ENCODE measurements at places on chromosomes 3 and 15.

DNA sequence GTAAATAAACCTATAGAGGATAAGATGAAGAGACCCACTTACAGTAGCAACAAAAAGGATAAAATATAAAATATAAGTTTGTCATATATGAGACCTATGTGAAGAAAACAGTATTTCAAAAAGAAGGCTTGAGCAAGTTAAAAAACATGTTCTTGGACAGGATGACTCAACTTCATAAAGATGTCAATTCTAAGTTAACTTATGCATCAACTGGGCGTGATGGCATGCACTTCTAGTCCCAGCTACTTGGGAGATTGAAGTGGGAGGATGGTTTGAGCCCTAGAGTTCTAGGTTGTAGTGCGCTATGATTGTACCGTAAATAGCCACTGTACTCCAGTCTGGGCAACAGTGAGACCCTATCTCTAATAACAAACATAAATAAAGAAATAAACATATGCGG, 59.7 kb downstream of the PDCD6IP start:
- no peak for DNase-seq

- no peak for DNase-seq
Observed at GRCh38 chr3:157333551-157333991, 103.1 kb upstream of the PTX3 start.

GRCh38 chr3:112088944-112089343, 2.8 kb downstream of the C3orf52 start:
- DNase-seq: no peak

DNA sequence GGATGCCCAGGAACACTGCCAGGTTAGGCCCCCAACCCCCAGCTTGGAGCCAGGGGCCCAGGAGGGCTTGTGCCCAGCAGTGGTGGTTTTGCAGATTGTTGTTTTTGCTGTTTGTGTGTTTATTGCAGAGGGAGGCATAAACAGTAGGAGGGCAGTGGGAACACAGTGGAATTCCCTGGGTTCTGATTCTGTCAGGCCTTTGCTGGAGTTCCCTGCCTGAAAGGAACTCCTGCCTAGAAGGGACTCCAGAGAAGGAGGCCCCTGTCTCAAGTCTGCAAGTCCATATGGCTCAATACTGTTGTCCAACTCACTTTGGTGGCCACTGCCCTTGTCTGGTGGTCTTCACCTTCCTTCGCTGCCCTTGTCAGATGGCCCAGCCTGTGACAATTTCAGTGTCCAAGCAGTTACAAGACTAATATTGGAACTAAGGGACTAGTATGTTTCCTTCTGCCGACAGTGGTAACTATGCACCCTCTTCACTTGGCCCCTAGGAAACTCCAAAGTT, 47.4 kb upstream of the RAB6B start:
- no peak for DNase-seq

DNA sequence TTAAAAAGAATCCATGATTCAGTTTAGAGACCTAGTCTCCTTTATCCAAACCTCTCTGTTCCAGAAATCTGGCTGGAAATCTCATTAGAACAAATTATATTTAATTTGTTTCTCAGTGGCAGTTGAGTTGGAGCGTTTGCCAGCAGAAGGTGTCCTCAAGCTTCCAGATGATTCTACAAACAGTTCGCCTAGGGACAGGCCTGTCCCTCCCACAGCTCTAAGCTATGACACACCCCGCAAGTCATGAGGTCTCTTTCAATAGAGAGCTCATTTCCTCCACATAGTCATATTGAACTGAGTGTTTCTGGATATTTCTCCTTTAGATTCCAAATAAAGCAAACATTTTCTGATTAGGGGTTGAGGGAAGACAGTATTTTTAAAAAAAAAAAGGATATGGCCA, 230.3 kb downstream of the ATP8B4 start:
- DNase-seq: no peak

DNA sequence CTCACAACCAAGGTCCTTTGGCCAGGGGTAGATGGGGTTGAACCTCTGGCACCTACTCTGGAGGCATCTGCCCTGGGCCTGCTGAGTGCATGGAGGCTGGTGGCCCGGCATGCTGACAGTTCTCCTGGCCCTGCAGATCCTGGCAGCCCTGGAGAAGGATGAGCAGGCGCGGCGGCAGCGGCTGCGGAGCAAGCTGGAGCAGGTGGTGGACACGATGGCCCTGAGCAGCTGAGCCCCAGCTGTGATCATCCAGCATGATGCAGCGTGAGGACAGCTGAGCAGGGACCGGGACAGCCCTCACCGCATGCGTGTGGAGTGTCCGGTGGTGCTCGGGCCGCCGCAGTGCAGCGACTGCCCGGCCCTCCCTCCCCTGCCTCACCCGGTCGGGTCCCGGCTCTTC, 50.9 kb downstream of the PLXNA1 start:
- no peak for DNase-seq

DNA sequence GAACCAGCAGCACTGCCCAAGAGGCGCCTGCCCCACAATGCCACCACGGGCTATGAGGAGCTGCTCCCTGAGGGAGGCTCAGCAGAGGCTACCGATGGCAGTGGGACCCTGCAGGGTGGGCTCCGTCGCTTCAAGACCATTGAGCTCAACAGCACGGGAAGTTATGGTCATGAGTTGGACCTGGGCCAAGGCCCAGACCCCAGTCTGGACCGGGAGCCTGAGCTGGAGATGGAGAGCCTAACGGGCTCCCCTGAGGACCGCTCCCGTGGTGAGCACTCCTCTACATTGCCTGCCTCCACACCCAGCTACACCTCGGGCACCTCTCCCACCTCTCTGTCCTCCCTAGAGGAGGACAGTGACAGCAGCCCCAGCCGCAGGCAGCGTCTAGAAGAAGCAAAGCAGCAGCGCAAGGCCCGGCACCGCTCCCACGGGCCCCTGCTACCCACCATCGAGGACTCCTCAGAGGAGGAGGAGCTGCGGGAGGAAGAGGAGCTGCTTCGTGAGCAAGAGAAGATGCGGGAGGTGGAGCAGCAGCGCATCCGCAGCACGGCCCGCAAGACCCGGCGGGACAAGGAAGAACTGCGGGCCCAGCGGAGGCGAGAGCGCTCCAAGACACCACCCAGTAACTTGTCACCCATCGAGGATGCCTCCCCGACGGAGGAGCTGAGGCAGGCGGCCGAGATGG, 21.8 kb upstream of the APEH start:
- DNase-seq: no peak

- no peak for DNase-seq
Observed at GRCh38 chr15:65666257-65666656, 44.5 kb downstream of the SLC24A1 start.

DNA sequence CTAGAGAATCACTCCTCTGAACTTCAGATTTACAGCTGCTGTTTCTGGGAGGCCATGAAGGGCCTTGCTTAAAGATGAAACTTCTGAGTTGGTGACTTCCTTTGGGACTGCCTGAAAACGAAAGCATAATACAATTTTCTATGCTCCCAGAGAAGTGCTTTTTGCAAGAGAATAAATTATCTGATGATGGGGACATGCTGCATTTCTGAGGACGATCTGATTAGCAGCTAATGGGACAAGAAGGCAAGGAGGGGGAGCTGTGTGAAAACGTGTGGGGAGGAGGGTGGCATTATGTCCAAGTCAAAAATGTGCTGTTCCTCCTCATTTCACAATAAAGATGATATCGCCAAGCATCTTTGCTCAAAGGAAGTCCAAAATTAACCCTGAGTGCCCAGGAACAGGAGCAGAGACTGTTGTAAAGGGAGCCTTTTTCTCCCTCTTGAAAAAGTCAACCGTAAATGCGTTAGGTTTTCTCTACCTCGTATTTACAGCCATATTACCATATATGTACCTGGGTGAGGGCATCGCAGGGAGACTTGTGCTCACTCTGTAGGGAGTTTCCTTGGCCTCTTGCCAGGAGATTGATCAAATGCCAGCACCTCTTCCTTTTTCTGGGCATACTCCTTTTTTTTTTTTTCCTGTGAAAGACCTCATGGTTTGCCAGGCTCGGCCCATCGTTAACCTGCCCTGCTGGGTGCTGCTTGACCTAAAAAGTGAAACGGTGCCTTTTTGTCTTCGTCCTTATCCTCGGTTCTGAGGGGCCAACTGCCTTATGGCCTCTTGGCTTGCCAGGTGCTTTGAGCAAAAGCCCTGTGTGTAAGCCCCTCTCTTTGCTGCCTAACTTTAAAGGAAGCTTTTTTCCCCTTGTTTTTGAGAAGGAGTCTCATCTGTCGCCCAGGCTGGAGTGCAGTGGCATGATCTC, 11.5 kb downstream of the ITPR1 start:
- no peak for DNase-seq

- DNase-seq: no peak
Observed at GRCh38 chr15:38671675-38672254, 107.2 kb upstream of the RASGRP1 start.

- no peak for DNase-seq
Observed at GRCh38 chr15:81166636-81167305, 29.9 kb upstream of the IL16 start.

GRCh38 chr15:52093539-52094510, 18.8 kb downstream of the BCL2L10 start:
- DNase-seq: no peak

DNA sequence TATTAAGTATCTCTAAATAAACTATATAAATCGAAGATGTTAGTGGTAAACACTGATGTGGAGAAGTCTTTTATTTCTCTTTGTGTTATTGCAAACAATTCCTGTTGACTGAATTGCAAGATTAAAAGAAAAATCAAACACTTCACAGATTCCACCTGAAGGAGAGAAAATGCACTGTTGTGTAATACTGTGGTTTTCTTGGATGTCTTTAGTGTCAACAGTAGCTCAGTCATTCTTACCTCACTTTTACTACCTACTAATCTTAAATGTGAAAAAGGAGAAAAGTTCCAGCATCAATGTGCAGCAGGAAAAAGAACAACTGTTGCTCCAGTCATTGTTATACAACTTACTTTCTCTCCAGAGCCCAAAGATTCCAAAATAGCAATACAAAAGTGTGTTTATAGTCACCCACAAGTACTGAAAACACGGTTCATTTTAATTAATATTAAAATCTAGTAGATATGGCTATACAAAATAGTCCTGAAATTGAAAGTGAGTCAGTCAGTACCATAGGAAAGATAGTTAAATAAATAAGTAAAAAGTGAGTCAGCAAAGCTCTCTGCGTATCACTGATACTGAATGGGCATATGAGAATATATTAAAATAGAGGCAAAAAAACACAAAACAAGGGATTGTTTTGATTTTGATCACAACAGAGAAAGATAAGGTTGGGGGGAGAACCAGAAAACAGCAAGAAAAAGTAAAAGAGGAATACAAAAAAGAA, 90.5 kb upstream of the CSPG5 start:
- no peak for DNase-seq

DNA sequence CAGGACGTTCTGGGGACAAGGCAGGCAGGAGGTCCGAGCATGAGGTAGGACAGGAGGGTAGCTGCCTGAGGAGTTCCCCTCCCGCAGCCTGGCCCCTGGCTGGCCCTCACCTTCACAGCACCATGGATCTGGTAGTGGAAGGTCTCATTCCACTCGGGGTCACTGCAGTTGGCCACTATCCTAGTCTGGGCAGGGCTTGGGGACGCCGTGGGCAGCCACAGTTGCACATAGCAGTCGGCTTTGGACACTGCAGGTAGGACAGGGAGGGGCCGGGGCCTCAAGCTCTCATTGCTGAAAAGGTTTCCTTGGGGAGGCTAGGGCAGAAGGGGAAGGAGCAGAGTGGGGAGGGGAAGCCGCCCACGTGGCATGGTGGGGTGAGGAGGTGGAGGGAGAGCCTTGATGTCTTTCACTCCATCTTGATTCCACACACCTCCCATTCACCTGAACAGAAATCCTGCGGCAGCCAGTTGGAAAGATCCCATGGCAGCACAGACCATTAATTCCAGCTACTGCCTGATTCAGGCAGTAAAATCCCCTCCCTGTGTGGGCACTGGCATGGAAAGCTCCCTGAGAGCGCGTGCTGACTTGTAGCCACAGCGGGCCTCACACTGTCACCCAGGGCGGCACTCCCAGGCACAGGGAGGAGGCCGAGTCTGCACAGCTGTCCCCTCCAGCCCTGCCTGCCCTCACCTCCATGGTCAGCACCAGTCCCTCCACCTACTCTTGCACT, 2.1 kb downstream of the PLA2G4F start:
- DNase-seq: no peak

DNA sequence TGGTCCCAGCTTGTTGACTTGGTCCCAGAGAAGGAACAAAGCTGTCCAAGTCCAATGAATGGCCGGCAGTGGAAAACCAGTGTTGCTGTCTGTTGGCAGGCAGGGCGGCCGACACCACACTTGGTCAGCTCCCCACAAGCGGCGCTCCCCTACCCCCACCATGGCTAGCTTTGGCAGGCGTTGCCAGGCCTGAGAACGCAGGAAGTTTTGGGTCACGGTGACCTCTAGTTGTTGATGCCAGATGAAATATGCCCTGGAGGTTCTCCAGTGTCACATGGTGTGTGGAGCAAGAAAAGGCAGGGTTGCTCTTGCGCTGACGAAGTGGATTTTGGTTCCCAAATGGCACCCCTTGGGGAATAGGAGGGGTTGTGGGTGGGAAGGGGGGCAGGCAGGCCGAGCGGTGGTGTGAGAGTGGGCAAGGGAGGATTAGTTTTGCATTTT, 72.7 kb upstream of the TPRG1 start:
- DNase-seq: no peak

GRCh38 chr15:67715170-67715569, 110.1 kb upstream of the SKOR1 start:
- DNase-seq: peak; percentile 10
